ENCODE measurements at places on chromosomes 2 and 18.

- DNase-seq = peak; percentile 97
Observed at GRCh38 chr2:96608469-96609455, 29.4 kb downstream of the KANSL3 start.

DNA sequence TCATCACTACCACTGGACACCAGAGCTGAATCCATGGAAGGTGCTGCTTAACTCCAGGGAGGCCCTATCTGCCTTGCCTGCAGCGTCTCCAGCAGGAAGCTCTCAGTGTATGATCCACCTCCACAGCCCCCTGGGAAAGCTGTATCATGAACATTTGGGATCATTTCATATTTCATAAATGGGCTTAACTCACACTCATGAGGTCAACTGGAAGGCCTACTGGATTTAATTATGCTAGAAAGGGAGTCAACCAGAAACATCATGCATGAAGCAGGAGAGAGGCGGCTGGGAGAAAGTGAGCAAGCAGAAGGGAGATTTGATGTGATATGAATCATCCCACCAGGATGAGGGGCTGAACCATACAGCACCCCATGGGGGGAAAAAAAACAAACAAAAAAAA, 537.7 kb downstream of the TNS1 start:
- DNase-seq = no peak

GRCh38 chr2:61928826-61929461, 23.5 kb downstream of the COMMD1 start:
- DNase-seq = no peak

DNA sequence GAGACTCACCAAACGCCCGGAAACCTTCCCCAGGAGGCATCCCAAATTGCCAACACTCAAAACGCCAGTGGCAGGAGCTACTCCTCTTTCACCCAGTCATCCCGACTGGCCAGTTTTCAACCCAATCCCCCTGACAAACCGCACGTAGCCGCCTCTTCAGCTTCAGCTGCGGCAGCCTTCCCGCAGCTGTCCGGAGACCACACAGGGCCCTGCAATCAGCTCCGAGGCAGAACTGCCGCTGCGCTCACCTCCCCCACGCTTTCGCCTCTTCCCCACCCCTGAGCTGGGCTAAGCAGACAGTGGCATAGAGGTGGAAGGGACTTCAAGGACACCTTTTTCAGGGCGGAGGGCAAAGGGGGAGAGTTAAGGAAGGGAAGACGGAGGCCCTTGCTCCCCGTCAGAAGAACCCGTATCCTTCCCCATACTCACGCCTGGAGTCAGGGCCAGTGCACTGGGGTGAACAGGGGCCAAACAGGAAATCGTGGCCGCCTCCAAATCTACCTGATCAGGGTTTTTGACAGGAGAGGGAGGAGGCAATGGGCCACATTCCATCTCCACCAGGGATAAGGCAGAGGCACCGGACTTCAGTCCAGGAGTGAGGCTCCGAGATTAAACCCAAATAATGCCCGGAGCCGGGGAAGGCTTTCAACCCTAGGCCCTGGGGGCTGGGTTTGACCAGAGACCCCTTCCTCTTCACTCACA, 16.9 kb downstream of the CYP26B1 start:
- DNase-seq = no peak

DNA sequence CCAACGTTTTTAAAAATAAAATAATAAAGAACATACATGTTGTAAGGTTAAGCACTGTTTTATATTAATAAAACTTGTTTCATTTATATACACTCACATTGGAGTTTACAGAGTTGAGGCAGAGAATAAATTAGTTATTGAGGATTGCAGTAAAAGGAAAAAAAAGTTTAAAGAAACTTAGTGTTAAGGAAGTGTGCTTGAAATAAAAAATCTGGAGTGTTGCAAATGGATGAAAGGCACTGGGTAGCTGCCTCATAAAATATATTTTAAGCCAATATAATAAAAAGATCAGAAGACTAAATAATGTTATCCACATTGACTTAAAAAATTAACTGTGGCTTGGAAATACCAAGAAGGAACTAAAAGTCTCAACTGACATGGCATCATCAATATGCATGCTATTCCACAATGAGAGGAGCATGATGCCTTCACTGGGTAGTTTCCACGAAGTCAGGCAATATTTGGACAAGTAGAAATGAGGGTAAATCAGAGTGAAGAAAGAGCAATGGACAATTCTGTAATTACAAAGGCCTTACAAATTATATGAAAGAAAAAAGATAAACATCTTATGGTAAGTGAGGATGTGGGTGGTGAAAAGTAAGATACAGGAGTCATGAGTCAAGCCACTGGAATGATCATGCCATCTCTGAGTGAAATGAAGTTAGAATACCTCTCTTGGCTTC, 2.5 kb downstream of the GALNT3 start:
- peak; percentile 33 for DNase-seq

DNA sequence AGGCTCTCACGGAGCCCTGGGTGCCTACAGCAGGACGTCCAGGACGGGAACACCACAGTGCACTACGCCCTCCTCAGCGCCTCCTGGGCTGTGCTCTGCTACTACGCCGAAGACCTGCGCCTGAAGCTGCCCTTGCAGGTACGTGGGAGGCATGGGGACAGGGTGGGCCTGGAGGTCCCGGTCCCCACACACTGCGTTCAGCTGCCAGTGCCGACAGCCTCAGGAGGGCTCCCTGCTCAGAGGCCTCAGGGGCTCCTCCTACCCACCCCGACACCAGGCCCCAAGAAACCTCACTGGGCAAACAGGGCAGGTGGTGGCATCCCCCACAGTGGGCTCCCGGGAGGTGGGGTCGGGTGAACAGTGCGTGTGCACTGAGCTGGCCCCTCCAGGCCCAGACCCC, 10.8 kb downstream of the ANO7 start:
- no peak for DNase-seq

DNA sequence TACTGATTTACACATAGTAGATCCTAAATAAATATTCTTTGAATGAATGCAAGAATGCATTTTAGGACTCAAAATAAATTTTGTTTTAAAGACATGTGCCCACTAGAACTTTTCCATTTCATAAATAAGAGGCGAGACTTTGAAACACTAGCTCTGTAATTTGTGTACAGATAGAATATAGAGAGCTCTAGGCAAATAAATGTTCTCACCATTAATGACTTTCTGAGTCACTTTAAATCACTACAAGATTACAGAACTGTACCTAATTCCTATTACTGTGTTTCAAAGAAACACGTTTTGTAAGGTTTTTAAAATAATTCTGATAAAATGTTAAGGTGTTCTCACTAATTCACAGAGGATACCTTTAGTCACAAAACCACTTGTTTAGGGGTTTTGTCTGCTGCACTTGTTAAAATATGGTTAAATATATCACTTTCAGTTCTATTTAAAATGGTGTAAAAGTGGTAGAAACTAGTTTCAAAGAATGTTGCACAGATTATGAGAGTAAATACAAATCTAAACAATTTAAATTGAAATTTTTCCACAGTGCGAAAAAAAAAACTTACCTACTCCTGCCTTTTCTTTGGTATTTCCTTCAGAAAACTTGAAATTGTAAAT, 158.7 kb upstream of the ZC3H15 start:
- DNase-seq = no peak

DNA sequence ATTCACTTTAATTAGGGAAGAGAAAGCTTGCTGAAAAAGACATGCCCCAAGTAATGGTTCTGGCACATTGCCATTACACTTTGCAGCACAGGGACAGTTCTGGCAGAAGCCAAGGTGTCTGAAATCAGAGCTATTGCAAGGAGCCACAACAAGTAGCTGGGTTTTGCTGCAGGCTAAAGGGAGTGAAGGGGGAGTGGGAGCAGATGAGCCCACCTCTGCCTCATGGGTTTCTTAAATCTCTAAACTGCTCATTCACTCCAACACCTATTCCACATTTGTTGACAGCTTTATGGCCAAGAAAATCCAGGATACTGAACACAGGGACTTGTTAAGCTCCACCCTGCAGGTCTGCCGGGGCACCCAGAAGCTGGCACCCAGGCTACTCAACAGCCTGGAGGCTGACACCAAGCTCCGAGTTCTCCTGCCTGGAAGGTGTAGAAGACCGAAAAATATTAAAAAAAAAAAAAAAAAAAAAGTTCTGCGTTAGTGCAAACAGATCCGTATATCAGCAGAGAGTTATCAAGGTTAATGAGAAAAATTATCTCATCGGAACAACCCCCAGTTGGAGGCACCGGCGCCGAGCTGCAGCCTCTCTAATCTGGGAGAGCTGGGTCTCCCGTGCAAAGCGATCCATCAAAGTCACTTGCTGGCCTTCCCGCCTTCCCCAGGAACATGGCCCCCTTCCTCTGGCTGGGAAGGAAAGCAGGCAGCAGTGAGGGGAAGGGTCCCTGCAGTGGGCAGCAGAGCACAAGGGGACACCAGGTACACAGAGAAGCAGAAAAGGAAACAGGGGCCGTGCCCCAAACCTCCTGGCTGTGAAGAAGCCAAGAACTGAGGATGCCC, 123.7 kb downstream of the HNMT start:
- DNase-seq = no peak

GRCh38 chr2:178386986-178387597, 63.9 kb downstream of the PRKRA start:
- no peak for DNase-seq

GRCh38 chr2:168889635-168890005, 610 bp downstream of the SPC25 start:
- no peak for DNase-seq

GRCh38 chr18:8439055-8439454, 170.2 kb upstream of the RAB12 start:
- no peak for DNase-seq

DNA sequence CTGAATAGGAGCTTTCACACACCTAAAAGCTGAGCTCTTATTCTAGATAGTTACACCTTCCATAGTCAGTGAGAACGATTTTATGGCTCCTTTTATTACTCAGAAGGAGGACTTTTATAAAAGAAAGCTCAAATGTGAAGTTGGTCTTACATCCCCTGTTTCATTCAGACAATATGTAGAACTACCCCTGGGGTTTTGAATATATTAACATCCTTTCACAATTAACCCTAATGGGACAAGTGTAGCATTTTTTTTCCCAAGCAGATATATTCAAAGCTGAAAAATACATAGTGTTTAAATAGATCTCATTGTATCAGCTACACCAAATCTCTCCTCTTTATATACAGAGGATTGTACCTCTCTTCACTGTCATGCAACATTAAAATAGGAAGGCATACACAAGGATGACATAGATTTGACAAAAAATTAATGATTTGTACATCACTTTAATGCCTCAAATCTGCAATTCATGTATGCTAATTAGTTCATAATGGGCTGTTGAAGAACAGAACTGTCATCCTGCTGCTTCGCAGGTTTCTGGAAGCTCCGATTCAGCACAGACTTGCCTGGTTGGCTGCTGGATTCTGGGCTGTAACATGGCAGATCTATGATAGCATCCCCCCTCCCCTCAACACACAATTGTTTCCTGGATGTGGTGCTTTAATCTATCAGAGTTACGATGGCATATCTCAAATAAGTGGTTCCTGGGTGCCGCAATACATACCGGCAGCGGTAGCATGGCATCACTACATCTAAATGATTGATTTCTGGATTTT, 129.7 kb upstream of the PARD3B start:
- DNase-seq = no peak

GRCh38 chr2:50396298-50396631, 635.7 kb downstream of the NRXN1 start:
- no peak for DNase-seq

DNA sequence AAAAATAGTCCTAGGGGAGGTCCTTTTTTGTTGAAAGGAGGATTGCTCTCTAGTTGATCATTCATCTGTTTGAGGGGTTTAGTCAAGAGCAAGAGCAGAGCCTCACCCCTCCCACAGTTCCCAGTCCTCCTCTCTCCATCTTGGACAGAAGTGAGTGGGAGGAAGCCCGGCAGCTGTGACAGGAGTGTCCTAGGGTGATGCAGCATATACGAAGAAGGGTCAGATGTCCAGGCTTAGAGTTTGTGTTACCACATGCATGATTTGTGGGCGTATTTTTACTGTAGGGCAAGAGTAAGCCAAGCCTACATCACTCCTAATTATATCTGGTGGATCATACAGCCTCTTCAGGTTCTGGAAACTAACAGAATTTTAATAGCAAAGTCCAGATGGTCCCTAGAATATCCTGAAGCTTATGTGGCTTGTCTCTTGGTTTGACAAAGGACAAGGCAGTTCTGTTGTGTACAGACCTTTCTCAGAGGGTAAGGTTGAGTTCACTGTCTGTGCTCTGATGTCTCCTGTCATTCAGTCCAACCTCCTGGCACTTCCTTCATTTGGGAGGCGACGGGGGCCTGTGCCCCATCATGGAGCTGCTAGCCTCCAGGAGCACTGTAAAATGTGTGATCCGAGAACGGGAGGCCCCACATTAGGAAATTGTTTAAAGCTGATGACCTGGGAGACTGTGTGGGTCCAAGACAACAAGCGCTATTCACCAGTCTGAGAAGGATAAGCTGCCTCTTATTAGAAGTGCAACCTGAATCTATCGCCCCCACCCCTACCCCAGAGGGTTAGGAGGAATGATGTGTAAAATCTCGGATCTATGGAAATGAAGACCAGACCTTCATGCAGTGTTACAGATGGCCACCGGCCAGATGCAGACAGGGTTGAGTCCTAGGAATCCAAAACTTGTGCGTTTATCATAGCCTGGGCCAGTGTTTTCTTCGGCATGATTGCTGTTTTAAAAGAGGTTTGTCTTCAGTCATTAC, 6.9 kb downstream of the CEP68 start:
- no peak for DNase-seq

DNA sequence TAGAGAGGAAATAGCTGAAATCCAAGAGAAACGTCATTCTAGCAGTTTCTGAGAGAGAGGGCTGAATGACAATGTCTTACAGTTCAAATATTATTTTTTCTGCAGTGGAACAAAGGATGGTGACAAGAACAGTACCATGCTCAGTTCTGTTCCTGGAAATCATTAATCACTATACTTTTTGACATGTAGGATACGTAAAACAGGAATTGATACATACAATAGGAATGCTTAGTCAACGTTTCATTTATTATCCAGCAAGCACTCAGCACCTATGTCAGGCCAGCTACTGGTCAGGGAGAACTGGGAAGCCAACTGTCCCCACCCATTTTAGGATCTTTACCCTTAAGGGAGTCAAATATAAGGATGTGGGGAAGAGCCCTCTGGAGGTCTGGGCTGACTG, 114.7 kb downstream of the DHRS9 start:
- no peak for DNase-seq

GRCh38 chr2:18907508-18907907, 318.1 kb upstream of the NT5C1B start:
- no peak for DNase-seq

GRCh38 chr2:9373047-9373446, 50.3 kb downstream of the ITGB1BP1 start:
- DNase-seq = peak; percentile 60

DNA sequence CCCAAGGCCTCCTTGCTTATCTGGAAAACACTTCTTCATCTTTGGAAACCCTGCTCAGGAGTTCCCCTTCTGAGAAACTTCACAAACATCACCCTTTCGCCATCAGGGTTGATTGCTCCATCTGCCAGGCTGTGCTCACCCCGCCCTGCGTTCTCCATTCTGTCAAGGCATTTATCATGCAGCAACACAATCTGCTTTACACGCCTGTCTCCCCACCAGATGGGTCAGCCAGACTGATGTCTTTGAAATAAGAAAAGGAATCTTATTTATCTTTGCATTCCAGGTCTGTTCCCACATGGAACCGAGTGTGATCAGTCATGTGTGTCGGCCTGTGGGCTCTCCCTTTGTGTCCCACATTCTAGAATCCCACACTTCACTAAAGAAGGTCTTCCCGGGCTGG, 110.0 kb upstream of the ARL4C start:
- peak; percentile 63 for DNase-seq

All from RCC 7860 (cell line).